ENCODE measurements at places on chromosomes 3 and 15. TPM values are rescaled to one million over a fixed set of nuclear protein-coding genes. Genes with fewer than 3 reads are reported as not detected.

- no peaks in the 10 kb centered on the region for H3K36me3 ChIP-seq
- H3K27me3 ChIP-seq = no peaks in the 10 kb centered on the region
- no peak for DNase-seq
- H3K27ac ChIP-seq = no peak overlapping the region
Observed at GRCh38 chr3:89032346-89033013, 74.9 kb upstream of the EPHA3 start.

- H3K4me3 ChIP-seq = no peak overlapping the region
- H3K27ac ChIP-seq = no peak overlapping the region
- peaks cover 5% of the 10 kb centered on the region for H3K27me3 ChIP-seq
- no peak for DNase-seq
Observed at GRCh38 chr3:187628169-187628568, 42.0 kb downstream of the SST start.

GRCh38 chr15:52440946-52441345, 87.7 kb downstream of the MYO5A start:
- H3K27me3 ChIP-seq = no peaks in the 10 kb centered on the region
- H3K27ac ChIP-seq = no peak overlapping the region
- no peaks in the 10 kb centered on the region for H3K36me3 ChIP-seq
- H3K4me1 ChIP-seq = no peaks in the 10 kb centered on the region
- H3K4me3 ChIP-seq = no peak overlapping the region

- H3K36me3 ChIP-seq = no peaks in the 10 kb centered on the region
- peak overlapping the region; percentile 74 for H3K27ac ChIP-seq
- H3K27me3 ChIP-seq = no peaks in the 10 kb centered on the region
- H3K4me3 ChIP-seq = peak overlapping the region; percentile 7
- DNase-seq = peak; percentile 83
Observed at GRCh38 chr3:114624571-114625181, 330.8 kb downstream of the TIGIT start.

DNA sequence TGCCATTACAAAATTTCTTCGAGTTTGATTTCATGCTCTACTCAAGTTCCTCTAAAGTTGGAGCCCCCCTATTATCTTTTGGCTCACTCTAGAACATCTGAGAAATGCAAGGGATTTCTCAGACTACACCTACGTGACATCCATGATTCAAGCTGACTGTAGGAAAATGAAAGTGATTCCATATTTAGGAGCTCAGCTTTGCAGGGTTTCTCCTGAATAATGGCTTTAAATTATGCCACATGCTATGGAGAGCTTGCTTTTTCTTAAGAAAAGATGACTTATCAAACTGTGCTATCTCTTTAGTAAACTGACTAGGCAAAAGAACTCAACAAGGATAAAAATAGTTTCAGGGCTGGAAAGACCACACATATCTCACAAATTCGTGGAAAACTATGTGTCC, 292.1 kb downstream of the LSAMP start:
- no peak overlapping the region for H3K4me3 ChIP-seq
- no peaks in the 10 kb centered on the region for H3K4me1 ChIP-seq

Gene DPPA2
- polyA plus RNA-seq = not detected

Gene UPK1B
- polyA plus RNA-seq = not detected
